Amygdala (tissue), 56 donors: ENCODE measurements at places on chromosomes 13 and 19.

DNA sequence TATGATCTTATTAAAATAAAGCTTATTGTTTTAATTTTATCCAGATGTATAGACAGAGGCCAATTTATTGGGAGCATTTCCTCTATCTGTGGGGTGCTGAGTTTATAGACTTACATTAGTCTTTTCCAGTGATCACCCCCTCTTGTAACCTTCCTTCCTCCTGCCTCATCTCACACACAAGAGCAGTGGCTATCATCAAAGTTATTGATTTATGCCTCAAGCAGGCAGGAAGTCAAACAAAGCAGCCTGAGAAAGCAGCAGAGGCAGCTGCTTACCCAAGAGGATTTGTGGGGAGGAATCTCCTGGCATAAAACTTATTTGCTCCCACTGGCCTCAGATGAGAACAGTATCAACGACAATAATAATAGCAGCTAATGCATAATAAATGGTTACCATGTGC, 26.3 kb upstream of the DCLK1 start:
- no peak for DNase-seq

- no peak for DNase-seq
Observed at GRCh38 chr19:48147597-48148175, 22.5 kb downstream of the LIG1 start.

DNA sequence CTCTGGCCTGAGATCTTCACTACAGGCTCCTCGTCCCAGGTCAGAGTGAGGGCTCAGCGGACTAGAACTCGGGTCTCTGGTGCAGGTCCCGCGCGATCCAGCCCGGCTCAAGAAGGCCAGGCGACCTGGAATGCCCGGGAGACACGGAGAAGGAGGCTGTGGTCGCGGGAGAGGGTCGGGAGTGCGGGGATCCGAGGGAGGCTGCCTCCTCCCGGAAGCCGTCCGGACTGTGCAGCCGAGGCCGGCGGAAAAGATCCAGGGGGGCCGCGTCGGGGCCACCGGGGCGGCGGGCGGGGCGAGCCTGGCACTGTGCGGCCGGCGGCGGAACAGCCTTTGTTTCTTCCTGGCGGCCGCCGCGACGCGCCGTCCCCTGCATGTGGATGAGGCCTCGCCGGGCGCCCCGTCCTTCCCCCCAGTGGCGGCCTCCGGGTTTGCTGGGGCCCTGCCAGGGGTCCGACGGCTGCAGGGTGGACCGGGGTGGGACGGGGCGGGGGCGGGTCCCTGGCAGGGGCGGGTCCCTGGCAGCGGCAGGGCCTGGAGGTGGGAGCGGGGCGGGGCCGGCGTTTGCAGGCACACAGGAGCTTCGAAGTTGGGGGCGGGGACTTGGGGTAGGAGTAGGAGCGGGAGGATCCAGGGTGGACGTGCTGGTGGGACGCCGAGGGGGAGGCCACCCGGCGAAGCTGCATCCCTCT, 1.0 kb upstream of the SLC7A10 start:
- DNase-seq, result no peak

DNA sequence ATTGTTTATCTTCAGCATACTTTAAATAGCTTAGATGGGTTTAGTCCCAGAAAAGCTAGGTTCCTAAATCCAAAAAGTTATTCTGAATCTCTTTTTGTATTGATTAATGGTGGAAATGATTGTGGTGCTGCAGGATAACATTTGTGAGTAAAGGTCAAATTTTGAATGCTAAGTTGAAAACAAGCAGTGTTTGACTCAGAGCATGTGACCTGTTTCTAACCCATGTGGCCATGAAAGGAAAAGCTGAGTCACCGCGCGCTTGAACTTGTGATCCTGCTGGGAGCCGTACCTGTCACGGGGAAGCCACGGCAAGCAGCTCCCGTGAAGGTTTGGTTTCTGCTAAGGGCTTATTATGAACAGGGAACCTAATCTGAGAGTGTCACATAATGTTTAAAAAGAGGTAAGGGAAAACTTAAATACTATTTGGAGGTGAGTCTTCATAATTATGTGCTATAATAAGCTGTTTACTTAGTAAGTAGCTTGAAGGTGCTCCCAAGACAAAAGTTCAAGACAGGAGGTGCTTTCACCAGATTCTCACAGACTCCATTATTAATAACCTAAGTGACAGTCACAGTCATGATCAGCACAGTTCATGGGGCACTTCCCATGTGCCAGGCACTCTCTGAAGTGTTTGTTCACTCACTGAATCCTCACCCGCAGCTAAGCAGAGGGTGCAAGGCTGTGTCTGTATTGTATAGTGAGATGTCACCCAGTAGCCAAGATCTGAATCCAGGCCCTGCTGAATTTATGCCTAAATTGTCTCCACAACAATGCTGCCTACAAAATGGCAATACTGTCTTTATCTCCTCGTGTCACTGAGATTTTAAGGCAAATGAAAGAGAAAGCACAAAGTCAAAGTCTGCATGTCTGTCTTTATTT, 286.5 kb downstream of the MYO16 start:
- no peak for DNase-seq

DNA sequence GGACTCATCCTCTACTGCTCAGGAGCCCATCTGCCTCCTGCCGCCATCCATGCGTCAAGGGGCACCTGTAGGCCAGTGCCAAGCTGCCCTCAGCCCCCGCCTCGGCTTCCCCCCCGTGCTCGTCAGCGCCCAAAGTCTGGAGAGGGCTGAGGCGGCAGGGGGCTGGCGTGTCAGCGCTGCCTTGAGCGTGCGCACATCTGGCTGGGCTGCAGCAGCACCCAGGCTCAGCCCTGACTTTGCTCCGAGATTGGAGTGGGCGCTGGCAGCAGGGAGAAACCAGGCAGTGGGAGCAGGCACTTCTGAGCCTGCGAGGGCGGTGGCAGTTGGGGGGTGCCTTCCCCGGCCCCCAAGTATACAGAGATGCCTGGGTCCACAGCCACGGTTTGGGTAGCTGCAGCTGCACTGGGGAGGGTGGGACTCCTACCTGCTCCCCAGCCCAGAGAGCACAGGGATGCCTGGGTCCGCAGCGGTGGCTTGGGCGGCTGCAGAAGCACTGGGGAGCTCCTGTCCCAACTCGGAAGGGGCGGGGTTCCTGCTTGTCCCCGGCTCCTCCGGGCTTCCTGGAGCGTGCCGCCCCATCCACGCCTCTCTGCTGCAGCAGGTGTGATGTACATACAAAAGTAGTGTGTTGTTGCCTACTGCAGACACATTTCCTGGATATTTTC, 44.8 kb upstream of the LPAR6 start:
- DNase-seq, result no peak

- no peak for DNase-seq
Observed at GRCh38 chr19:14405380-14405757, 13.8 kb downstream of the DDX39A start.

DNA sequence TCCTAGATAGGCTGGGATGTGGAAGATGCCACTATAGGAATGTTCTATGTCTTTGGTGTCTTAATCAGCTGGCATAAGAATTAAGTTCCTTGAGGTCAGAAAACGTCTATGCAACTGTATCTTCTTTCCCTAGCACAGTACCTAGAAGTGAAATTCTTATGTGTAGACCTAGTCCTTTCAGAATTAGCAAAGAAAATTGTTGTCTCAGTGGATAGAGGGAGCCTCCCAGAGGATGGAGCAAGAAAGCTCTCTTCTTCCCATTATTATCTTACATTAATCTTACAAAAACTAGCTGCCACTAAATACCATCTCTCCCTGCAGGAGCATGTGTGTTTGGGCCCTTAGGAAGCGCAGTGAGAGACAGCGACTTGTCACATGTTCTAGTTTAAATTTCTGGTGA, 11.6 kb downstream of the CLDN10 start:
- DNase-seq, result no peak

GRCh38 chr13:83311886-83312577, 570.2 kb downstream of the SLITRK1 start:
- DNase-seq, result no peak

- DNase-seq, result peak; percentile 73
Observed at GRCh38 chr19:52397310-52398080, at the start of gene ZNF528. TSS of gene ZNF528 (plus strand) at chr19:52397849. CDS start at chr19:52402014, 4,165 bp downstream.

DNA sequence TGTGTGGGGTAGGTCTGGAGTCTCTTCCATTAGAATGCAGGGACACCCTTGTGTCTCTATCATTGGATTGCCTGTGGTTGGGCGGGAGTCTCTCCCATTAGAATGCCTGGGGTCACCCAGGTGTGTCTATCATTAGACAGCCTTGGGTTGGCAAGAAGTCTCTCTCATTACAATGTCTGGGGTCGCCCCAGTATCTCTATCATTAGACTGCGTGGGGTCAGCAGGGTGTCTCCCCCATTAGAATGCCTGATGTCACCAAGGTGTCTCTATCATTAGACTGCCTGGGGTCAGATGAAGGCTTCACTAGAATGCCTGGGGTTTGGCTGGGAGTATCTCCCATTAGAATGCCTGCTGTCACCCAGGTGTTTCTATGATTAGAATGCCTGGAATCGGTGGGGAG, 1539.0 kb downstream of the UQCRFS1 start:
- no peak for DNase-seq

- no peak for DNase-seq
Observed at GRCh38 chr19:39160889-39161672, 35.5 kb downstream of the PAK4 start.

GRCh38 chr19:53773999-53774398, 50.1 kb downstream of the NLRP12 start:
- no peak for DNase-seq

DNA sequence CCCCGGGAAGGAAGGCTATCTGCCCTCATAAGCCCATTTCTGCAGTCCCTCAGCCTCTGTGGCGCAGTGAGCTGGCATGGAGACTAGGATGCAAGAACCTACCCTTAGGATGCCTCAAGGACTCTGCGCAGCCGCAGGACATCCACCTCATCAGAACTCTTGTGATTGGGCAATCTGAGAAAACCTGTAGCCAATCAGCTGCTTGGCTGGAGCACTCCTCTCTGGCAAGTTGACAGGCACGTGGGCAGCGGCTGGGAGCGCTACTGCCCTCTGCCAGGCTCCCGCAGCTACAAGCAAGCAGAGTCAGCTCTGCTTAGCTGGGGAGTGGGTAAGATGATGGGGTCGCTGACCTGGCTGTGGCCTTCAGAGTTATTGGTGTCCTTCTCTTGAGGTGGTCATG, 1.5 kb upstream of the ECSIT start:
- DNase-seq, result peak; percentile 74

DNA sequence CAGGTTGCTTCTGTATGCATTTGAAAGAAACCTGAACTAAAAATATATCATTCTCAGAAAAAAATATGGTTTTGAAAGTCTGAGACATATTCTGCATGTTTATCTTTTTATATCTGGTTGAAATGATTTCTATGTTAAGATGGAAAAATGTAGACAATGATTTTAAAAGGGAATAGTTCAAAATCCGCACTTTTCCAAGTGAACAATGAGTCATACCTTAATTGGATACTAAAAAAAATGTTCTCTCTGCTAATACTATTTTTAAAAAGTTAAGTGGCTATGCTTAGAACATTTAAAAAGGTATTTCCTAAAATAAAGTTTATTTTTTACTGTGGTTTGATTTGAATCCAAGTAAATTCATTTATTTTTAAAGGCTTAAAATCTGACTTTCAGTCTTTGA, 801.4 kb downstream of the SLITRK6 start:
- no peak for DNase-seq
